NCI-H1105 (cell line): ENCODE measurements at places on chromosomes 3 and 15.

- DNase-seq = no peak
These were observed 7.5 kb upstream of the MEGF11 start for GRCh38 chr15:66261056-66261455.

GRCh38 chr3:189739378-189739777, 108.2 kb downstream of the TP63 start:
- DNase-seq = no peak

GRCh38 chr3:49806850-49807249, 3.8 kb downstream of the INKA1 start:
- no peak for DNase-seq

DNA sequence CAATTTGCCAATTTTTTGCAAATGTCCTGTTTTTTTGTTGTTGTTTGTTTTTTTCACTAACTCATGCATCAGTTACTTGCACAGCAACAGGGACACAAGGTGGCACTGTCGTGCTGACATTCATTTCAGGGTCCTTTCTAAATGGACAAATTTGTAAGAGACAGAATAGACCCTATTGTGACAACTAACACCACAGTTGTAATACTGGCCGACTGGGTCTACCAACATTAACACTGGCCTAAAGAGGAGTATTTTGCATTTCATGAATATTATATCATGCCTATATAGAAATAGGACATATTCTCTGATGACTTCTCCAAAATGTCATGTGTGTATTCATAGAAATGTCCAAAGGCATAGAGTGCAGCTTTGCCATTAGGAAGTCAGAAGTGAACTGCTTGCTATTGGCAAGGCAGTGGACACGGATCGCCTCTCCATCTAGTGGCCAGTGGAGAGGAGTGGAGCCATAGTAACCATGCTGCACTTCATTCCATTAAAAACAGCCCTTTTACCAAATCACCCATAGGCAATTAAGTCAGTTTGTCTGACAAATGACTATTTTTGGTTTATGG, 54.8 kb downstream of the ZBTB20 start:
- peak; percentile 42 for DNase-seq

GRCh38 chr15:35142578-35142977, 57.5 kb upstream of the NANOGP8 start:
- DNase-seq = no peak

DNA sequence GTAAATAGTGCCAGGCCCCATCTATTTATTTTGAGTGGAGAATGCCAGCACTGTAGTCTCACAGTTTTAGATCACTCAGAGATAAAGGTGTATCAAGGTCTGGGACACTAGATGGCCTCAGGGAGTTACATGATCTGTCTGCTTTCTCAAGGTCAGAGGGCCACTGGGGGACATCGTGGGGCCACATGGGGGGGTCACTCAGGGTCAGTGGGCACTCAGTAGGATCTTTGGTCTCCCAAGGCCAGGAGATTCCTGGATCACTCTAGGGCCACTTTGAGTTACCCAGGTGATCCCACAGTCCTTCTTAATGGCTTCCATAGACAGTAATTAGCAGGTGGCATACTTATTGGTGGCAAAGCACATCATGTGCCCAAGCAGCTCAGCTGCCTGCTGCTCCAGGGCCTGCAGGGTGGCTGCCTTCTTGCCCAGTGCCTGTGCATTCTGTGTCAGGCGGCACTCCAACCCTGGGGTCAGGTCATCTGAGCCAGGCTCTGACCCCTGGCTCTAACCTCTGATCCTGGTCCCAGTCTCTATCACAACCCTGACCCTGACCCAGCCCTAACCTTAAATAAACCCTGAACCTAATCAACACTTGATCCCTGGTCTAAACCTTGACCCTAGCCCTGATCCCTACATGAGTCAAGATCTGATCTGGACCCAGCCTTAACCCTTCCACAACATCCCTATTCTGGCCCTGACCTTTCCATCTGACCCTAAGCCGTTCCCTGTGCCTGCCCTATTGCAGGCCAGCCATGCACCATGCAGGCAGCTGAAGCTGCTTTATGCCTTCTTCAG, 1.8 kb upstream of the LAMB2 start:
- DNase-seq = no peak

DNA sequence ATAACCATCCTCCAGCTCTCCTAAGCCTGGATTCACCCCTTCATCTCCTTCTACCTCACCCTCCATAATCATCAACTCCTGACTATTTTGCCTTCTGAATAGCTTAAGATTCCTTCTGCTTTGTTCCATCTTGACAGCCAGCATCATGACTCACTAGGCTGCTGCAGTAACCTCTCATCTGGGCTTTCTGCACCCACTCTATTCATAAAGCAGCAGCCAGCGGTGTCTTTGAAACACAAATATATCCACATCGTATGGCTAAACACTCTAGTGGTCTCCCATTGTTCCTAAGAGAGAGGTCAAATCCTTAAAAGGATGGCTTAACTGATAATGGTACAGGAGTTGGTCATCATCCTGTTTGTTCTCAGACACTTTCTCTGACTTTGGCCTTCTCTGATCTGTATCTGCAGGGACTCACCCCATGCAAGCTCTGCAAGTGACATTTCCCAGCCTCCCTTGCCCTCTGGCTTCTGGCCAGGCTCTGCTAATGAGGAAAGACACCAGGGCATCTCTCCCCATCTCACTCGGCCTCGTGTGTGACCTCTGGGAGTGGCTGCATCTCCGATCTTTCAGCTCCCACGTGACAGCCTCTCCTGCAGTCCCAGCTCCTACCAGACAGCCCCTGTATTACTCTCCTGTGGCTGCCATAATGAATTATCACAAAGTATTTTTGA, 6.2 kb downstream of the GRK7 start:
- DNase-seq = no peak

- DNase-seq = no peak
These were observed 19.6 kb downstream of the TIMP4 start for GRCh38 chr3:12139111-12139511.
